Endothelial cell of umbilical vein (primary cell): ENCODE measurements at places on chromosomes 7 and 10. TPM values are rescaled to one million over a fixed set of nuclear protein-coding genes. Genes with fewer than 3 reads are reported as not detected.

PITRM1 gene
- 101 and 145 TPM in 2 replicates for total RNA-seq

BTAF1 gene
- 21.3 and 23.1 TPM in 2 replicates for total RNA-seq

DGKI gene
- total RNA-seq: 0.14 and 0.51 TPM in 2 replicates

MLXIPL gene
- total RNA-seq: not detected in 2 replicates

LRRC4 gene
- 3.8 and 7.1 TPM in 2 replicates for total RNA-seq

CYCS gene
- 134 and 143 TPM in 2 replicates for total RNA-seq

HOXA1 gene
- 1.5 and 2.4 TPM in 2 replicates for total RNA-seq

EIF4EBP2 gene
- total RNA-seq: 46.6 and 47.0 TPM in 2 replicates

TEX47 gene
- not detected in 2 replicates for total RNA-seq

OPN1SW gene
- not detected in 2 replicates for total RNA-seq

OR2A14 gene
- not detected in 2 replicates for total RNA-seq

CAMK2G gene
- total RNA-seq: 28.1 and 33.6 TPM in 2 replicates

FKBP6 gene
- not detected in 2 replicates for total RNA-seq

CHRM2 gene
- not detected in 2 replicates for total RNA-seq

ANKRD7 gene
- total RNA-seq: 0.82 TPM in 1 of 2 replicates, not detected in the other

TSPAN33 gene
- total RNA-seq: 0.16 TPM in 1 of 2 replicates, not detected in the other

ZPBP gene
- not detected in 2 replicates for total RNA-seq

MINDY3 gene
- total RNA-seq: 20.2 and 21.2 TPM in 2 replicates

C10orf67 gene
- not detected in 2 replicates for total RNA-seq

CACUL1 gene
- 35.1 and 38.6 TPM in 2 replicates for total RNA-seq

FAM131B gene
- 1.4 and 1.6 TPM in 2 replicates for total RNA-seq

MRPS24 gene
- total RNA-seq: 105 and 110 TPM in 2 replicates

DPYSL4 gene
- 32.9 and 60.0 TPM in 2 replicates for total RNA-seq

ZNF488 gene
- total RNA-seq: 0.28 and 0.38 TPM in 2 replicates

IFIT2 gene
- 0.51 and 1.4 TPM in 2 replicates for total RNA-seq

HOXA5 gene
- total RNA-seq: 18.8 and 21.4 TPM in 2 replicates

PRLHR gene
- total RNA-seq: not detected in 2 replicates

KCNMA1 gene
- total RNA-seq: 0.44 and 0.82 TPM in 2 replicates

GPR26 gene
- total RNA-seq: not detected in 2 replicates

LAMB4 gene
- 0.20 and 0.72 TPM in 2 replicates for total RNA-seq

NPC1L1 gene
- not detected in 2 replicates for total RNA-seq

IKZF1 gene
- 0.20 TPM in 1 of 2 replicates, not detected in the other for total RNA-seq

NCF1 gene
- total RNA-seq: not detected in 2 replicates

CRYGN gene
- total RNA-seq: not detected in 2 replicates
